NCI-H2171 treated with DMSO at 0.1 percent for 48 hours (cell line): ENCODE measurements at places on chromosomes 5 and 9.

DNA sequence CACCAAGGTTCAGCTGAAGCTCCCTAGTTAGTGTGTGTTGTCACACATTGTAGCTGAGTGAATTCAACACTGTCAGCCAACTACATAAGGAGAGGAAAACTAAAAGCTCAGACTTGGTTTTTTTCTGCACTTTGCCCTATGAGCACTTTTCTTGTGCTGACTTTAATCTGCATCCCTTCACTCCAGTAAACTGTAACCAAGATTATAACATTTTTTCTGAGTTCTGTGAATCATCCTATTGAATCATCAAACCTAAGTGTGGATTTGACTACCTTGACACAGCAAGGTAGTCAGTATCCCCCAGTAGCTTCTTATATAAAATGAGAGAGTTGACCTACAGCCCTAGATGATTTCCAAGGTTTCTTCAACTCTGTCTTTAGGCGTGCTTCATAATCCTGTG, 325.0 kb downstream of the AGTPBP1 start:
- no peak for DNase-seq

DNA sequence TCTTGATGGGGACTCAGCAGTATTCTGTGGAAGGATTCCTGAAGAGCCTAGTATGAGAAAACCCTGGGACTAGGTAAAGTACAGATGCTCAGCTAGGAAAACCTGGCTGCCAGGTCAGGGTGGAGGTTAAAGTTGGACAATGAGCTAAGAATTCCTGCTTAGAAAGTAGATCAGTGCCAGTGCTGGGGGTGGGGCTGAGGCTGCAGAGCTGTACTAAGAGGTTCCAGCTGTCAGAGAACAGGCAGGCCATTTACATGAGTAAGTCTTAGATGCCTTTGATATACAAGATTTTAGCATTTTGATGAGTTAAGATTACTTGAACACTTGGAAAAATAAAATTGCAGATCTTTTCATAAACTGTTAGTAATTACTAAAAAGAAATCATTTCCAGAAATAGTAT, 332.3 kb upstream of the NUDT12 start:
- DNase-seq = no peak

DNA sequence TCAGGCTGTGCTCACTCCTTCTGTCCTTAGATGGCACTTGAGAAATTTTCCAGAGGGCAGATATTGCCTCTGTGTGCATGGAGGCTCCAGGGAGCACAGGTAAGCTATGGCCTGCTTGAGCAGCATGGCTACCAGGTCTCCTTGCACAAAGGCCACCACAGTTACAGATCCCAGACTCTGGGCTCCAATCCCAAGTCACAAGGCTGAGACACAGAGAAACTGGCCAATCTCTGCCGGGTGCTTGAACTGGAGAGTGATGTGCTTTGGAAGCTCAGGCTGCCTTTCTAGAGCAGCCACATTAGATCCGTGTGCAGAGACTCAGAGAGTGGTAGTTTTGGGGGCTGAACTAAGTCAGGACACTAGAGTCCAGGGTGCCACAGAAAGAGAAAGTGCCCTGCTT, 145.7 kb downstream of the SEMA6A start:
- no peak for DNase-seq

GRCh38 chr5:6729386-6730310, 16.4 kb downstream of the TENT4A start:
- DNase-seq = no peak

- peak; percentile 45 for DNase-seq
Observed at GRCh38 chr9:131238402-131239021, 37.8 kb downstream of the FAM78A start.

- DNase-seq = no peak
Observed at GRCh38 chr5:147413266-147413665, 96.6 kb downstream of the DPYSL3 start.

- DNase-seq = peak; percentile 48
Observed at GRCh38 chr9:17462869-17463464, 115.9 kb upstream of the SH3GL2 start.

GRCh38 chr5:16450163-16450562, 15.4 kb downstream of the ZNF622 start:
- no peak for DNase-seq

- no peak for DNase-seq
Observed at GRCh38 chr5:154782326-154782725, 27.1 kb downstream of the LARP1 start.

- DNase-seq = peak; percentile 6
Observed at GRCh38 chr5:153798830-153799229, 239.9 kb downstream of the FAM114A2 start.

DNA sequence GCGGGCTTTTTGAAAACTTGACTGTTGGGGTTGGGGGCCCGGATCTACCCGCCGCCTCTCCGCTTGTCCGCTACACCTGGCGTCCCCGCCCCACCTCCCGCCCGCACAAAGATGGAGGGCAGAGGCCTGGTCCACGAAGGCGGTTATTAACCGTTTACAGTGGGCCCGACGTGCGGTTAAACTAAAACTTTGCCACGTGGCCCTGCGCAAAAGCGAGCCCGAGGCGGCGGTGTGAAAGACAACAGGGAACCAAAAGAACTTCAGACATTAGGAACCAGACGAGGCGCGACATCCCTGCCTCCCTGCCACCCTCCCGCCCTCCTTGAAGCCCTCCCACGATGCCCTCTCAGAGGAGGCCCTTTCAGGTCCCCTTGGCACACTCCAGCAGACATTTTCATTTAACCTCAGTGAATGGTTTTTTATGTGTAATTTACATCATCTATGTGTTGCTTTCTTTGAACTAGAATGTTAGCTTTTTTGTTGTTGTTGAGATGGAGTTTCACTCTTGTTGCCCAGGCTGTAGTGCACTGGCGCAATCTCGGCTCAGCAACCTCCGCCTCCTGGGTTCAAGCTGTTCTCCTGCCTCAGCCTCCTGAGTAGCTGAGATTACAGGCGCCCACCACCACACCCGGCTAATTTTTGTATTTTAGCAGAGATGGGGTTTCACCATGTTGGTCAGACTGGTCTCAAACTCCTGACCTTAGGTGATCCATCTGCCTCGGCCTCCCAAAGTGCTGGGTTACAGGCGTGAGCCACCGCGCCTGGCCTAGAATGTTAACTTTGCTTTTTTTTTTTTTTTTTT, 999 bp upstream of the HNRNPA0 start:
- peak; percentile 68 for DNase-seq

GRCh38 chr9:73167614-73168013, 15.9 kb downstream of the ANXA1 start:
- no peak for DNase-seq

- peak; percentile 43 for DNase-seq
Observed at GRCh38 chr5:160199410-160199911, 29.8 kb upstream of the FABP6 start.

- no peak for DNase-seq
Observed at GRCh38 chr5:109671136-109671535, 18.6 kb upstream of the MAN2A1 start.

DNA sequence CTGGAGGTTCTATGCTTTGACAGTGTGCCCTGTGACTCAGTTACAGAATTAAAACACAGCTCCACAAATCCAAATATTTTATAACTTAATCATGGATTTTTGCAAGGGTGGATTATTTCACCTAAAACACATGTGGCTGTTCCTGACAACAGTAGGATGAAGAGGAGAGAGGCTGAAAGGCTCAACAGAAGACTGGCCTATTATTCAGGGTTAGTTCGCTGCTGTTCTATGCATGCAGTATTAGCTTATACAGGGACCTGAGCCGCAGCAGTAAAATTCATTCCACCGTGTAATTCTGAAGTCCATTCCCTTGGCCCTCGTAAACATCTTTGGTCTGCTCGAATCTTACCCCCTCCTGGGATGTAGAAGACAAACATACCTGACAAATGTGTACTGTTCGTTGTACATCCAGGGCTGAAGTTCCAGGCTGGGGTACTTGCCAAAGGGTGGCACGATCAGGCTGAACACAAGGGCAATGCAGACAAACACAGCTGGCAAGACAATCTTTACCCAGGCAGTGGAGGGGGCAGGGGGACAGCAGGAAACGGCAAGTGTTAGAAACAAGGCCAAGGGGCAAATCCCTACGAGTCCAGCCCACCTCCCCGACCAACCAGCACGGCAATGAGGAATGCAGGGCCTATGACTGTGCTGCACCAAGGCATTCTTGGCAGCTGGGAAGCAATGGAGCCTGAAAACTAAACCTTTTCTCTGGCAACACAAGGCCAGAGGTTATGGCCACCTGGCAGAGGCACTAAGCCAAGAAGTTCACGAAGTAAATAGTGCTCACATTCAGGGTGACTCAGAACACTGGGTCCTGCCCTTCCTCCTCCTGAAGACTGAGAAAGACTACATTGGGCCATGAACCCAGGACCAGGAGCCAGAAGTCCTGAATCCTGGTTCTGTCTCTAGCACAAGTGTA, 46.8 kb downstream of the NIPSNAP3B start:
- peak; percentile 70 for DNase-seq

- DNase-seq = no peak
Observed at GRCh38 chr5:91946870-91947269, 563.8 kb upstream of the ARRDC3 start.

- DNase-seq = no peak
Observed at GRCh38 chr5:32330126-32330971, 17.6 kb upstream of the MTMR12 start.
